Ascending aorta (tissue), 2 donors: ENCODE measurements at places on chromosomes 11 and 22.

DNA sequence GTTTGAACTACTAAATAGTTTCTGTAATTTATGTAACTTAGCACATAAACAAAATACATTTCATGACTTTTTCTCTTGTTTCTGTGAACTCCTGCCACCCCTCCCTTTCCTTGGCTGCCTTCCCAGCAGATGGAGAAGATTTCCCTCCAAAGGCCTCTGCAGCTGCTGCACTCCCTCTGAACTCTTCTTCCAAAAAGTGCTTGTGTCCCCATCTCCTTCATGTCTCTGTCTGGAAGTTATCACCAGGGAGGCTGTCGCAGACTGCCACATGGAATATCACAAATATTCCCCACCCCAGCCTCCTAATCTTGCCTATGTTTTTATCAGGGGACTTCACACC lies 1068.3 kb downstream of the OPCML start:
- no peak for DNase-seq

GRCh38 chr11:35078470-35078735 lies 60.6 kb upstream of the CD44 start:
- DNase-seq: no peak

GRCh38 chr11:69100454-69101114 lies 51.9 kb downstream of the TPCN2 start:
- DNase-seq: no peak

DNA sequence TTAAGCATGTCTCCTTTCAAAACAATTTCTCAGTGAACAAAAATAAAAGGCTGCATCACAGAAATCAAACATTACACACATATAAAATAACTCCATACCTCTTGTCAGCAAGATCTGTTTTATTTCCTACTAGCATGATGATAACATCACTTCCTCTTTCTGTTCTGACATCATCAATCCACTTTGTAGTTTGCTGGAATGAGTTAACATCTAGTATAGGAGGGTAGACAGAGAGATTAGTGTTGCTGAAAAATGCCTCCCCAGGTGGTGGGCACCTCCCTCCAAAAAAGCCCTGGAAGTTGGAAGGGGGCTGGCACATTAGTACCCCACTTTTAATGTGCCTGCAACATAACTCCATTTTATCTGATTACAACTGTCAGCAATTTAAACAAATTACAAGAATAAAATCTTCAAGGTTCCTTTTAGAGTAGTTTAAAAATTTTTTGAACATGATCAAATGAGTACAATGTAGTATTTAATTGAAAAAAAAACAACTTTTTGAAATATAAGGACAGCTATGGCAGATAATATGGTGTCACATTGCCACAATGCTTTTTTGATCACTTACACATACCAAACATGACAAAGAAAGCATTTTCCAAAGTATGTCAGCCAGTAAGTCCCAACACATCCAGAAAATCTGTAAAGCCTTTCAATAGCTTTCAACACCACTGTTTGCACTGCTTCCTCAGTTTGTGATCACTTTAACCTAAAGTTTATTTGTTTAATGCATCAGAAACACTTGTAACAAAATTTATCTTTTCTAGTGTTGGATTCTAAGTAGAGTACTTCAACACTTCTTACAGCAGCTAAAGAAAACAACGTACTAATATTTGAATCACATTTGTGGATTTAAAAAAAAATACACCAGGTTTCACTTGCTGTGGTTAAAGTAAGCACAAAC lies 44.5 kb downstream of the RAB6A start:
- no peak for DNase-seq

DNA sequence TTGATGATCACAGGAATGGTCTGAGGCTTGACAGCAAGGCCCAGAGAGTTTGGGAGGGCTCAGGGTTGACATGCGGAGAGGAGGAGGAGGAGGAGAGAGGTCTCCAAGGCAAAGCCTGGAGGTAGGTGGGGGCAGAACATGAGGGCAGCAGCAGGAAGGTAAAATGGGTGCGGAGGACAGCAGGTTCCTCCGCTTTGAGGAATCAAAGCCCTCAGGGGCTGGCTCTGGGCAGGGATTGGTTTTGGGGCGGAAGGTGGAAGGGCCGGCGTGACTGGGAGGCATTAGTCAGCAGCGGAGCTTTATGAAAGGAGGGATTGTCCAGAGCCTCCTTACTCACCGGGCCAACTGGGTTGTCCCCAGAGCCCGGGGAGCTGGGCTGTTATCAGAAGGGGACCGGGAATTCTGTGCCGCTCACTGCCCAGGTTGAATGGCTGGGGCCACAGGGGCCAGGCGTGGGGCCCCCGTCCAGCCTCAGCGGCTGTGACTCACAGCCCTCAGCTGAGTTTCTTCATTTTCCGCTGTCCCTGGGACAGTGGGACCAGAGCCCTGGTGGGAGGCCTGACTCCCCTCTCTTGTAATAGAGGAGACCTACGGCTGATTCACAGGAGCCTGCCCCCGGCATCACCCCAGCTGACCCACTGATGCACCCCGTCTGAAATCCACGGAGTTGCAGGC lies 36.2 kb downstream of the LIF start:
- no peak for DNase-seq

GRCh38 chr11:76336597-76336996 lies 44.3 kb downstream of the THAP12 start:
- no peak for DNase-seq

DNA sequence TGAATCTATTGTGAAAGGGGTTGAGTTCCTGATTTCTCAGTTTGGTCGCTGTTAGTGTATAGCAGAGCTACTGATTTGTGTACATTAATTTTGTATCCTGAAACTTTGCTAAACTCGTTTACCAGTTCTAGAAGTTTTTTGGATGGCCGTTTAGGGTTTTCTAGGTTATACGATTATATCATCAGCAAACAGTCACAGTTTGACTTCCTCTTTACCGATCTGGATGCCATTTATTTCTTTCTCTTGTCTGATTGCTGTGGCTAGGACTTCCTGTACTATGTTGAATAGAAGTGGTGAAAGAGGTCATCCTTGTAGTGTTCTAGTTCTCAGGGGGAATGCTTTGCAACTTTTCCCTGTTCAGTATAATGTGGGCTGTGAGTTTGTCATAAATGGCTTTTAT lies 24.6 kb upstream of the OOSP4B start:
- no peak for DNase-seq

- no peak for DNase-seq
Measured at GRCh38 chr11:81098471-81098870, 1635.2 kb downstream of the FAM181B start.

GRCh38 chr11:47139878-47140277 lies 36.8 kb downstream of the ARFGAP2 start:
- DNase-seq: no peak

DNA sequence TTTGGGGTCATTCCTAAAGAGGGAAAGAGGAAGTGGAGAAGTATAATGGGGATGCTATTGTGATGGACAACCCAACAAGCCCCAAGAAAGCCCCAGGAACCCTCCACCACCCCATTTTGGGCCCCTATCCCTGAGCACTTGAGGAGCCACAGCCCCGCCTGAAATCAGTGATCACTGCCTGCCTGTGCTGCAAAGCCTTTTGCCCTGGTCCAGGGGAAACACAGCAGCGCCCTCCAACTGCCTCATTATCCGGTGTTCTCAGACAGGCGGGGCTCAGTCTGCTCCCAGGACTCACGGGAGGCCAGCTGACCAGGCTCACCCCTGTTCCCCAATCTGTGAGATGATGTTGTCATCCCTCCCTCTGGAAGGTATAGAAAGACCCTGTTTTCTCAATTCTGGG lies 44.7 kb upstream of the TTC12 start:
- DNase-seq: no peak

DNA sequence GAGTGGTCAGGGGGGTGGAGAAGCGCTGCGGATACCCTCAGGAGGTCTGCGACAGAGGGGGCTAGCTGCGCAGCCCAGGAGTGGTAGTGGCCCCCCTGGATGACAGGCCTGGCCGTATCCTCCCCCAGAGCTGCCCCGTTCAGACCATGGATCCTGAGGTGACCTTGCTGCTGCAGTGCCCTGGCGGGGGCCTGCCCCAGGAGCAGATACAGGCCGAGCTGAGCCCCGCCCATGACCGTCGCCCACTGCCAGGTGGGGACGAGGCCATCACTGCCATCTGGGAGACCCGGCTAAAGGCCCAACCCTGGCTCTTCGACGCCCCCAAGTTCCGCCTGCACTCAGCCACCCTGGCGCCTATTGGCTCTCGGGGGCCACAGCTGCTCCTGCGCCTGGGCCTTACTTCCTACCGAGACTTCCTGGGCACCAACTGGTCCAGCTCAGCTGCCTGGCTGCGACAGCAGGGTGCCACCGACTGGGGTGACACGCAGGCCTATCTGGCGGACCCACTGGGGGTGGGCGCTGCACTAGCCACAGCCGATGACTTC lies 505 bp downstream of the NUDT22 start:
- DNase-seq: peak; percentile 44

GRCh38 chr11:97610000-97610399 lies 1220.2 kb downstream of the JRKL start:
- DNase-seq: no peak

- DNase-seq: no peak
Measured at GRCh38 chr11:83122050-83122449, 34.9 kb upstream of the PCF11 start.

- DNase-seq: no peak
Measured at GRCh38 chr11:33551051-33551450, 149.6 kb downstream of the C11orf91 start.

GRCh38 chr22:41538583-41538982 lies 5.7 kb downstream of the POLR3H start:
- no peak for DNase-seq

DNA sequence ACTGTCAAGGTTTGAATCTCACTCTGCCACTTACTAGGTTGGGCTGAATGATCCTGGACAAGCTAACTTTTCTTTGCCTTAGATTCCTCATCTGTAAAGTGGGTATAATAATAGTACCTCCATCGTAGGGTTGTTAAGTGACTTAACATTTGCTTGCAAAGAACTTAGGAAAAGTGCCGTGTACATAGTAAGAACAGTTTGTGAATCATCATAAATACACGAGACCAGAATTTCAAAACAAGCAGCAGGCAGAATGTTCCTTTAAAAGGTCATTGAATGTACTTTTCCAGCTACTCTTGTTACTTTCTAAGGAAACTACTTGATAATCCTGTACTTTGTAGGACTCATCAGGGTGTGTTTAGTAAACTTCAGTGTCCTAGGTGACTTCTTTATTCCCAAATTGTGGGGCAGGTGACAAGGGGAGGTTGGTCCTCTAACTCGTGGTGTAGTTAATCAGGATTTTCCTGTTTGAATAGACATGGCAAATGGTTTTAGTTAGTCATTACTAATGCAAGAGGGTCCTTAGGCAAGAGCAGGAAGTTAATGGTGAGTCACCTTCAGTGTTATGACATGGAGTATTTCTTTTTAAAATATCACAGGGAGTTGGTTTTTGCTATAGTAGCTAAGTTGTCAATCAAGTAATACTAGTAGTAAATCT lies 67.9 kb downstream of the YAP1 start:
- DNase-seq: no peak

GRCh38 chr11:124113890-124114289 lies 1.4 kb upstream of the VWA5A start:
- no peak for DNase-seq

DNA sequence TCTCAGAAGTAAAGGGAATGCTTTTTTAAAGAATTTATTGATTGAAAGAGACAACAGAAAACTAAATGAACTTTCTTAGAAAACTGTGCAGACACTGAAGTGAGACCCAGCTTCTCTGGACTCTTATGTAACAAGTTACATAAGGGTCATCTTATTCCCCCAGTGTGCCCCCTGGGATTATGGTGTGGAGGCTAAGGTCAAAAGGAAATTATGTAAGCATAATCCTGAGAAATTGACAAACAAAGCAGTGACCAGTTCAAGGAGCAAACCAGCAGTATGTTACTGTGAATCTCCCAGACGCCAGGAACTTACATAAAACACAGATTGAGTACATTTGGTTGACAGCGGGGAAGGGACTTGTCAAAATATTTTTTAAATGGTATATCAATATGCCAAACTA lies 78.6 kb downstream of the SLC1A2 start:
- DNase-seq: no peak

- DNase-seq: no peak
Measured at GRCh38 chr11:82826526-82826925, 73.7 kb downstream of the PRCP start.

DNA sequence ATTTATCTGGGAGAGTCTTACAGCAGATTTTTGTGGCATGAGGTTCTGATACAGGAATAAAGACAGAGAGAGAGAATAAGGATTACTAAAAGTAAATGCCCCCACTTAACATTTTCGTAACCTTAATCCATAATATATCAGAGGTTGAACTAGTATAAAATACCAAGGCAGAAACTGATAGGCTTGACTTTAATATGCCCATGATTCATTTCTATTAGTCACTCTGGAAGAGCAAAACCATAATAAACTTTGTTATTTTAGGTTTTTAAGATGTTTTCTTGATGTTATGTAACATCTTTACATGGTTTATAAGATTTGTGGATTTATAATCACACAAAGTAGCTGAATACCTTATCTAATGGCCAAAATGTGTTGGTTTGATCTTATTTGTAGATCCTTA lies 19.1 kb downstream of the GUCY1A2 start:
- DNase-seq: no peak

GRCh38 chr11:45393826-45394225 lies 107.7 kb upstream of the SYT13 start:
- no peak for DNase-seq

- no peak for DNase-seq
Measured at GRCh38 chr11:134515081-134515960, 103.3 kb upstream of the B3GAT1 start.

GRCh38 chr11:33721984-33722383 lies 14.2 kb downstream of the CD59 start:
- no peak for DNase-seq

DNA sequence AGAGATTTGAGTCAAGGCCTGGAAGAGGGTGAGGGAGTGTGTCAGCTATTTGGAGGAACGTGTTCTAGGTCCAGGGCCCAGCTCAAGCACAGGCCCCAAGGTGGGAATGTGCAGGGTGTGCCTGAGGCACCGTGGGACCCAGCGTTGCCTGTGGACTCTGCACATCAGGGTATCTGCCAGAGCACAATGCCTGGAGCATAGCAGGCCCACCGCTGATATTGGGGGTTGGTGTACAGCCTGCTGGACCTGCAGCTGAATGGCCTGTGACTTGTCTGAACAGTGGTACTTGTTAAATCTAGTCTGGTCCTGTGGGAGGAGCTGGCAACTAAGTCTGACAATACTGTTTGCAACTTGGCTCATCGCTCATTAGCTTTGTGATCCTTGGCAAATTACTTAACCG lies 131.7 kb downstream of the GRIK4 start:
- DNase-seq: no peak

GRCh38 chr11:125268611-125269010 lies 104.1 kb downstream of the PKNOX2 start:
- no peak for DNase-seq

GRCh38 chr11:27726981-27727380 lies 26.7 kb upstream of the BDNF start:
- no peak for DNase-seq

- no peak for DNase-seq
Measured at GRCh38 chr11:85355921-85356320, 271.2 kb downstream of the DLG2 start.
